ENCODE measurements at places on chromosomes 2 and 18. TPM values are rescaled to one million over a fixed set of nuclear protein-coding genes. Genes with fewer than 3 reads are reported as not detected.

- no peak for DNase-seq
Measured at GRCh38 chr2:55054106-55054875, 4.0 kb upstream of the RTN4 start.

- DNase-seq = no peak
Measured at GRCh38 chr2:45173513-45173912, 164.3 kb upstream of the SIX2 start.

DNA sequence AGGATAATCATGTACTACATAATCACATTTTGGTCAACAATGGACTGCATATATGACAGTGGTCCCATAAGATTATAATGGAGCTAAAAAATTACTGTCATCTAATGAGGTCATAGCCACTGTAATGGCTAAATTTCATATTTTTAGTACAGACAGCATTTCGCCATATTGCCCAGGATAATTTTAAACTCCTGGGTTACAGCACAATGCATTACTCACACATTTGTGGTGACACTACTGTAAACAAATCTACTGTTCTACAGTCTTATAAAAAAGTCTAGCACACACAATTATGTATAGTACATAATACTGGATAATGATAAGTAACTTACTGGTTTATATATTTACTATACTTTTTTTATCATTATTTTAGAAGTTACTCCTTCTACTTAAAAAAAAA, 12.8 kb downstream of the EIF2AK2 start:
- no peak for DNase-seq

Gene LOXL3
- total RNA-seq = 0.86 TPM

GRCh38 chr2:33029459-33029858, 82.7 kb downstream of the LTBP1 start:
- DNase-seq = no peak

DNA sequence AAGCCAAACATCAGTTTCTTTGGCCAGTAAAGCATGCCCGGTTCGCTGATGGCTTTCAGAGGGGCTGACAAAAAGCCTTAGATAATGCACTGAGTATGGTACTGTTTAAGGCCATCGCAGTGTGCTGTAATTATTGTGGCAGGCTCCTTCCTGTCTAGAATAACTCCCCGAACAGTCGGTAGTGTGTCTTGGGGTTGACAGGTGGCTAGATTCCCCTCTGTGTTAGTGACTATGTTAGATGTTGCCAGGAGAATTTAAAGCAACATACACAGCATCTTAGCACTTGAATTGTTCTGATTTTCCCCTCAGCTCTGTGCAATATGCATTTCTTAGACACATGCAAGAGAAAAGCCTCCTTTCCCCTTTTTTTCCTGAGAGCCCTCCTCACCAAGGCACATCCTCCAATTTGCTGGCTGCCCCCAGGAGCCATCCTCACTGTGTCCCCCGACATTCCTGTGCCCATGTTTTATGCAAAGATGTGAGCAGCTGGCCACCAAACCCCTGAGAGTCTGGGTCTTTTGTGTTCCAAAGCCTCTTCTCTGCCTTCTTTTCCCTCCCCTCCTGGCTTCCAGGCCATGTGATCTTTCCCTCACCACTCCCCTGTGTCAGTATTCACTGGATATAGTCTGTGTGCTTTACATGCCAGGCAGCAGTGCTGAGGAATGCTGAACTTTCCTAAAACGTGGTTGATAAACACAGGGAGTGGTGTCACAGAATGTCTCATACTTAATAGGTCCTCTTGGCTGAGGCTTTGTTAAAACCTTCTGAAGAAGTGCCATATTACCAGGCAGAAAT, 331.5 kb downstream of the HRH4 start:
- no peak for DNase-seq

DNA sequence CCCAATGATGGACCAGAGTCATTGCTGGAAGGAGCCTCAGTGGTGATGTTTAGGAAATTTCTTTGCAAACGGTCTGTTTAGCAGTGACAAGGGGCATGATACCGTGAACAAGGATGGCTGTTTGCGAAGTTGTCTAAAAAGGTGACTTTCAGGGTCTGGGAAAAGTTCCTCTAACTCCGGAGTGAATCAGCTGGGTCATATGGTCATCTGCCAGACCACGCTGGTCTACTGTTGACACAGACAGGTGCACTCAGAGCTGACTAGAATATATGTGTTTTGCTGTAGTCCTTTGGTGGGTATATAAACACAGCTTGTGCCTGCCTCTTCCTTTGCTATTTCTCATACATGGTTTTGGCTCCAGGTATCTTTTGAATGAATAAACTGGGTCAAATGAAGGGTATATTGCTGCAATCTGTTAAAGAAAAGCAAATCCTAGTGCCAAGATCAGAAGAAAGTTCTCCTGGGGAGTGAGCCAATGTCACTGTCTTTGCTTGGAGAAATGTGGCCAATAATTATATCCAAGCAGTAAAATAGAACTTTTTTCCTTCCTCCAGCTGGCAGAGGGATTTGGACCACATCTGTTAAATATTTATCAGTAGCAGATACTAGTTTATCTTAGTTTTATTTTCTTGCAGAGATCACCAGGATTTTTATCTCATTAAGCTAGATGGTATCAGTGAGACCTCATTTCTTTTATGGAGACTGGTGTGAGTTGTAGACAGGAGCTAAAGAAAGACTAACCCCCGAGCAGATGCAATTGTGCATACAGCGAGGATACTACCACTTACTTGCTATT, 286.0 kb downstream of the TRIB2 start:
- DNase-seq = no peak
